Activated CD4-positive, CD25-positive, alpha-beta regulatory T cell (primary cell): ENCODE measurements at places on chromosomes 7 and 10.

- no peak for DNase-seq
Measured at GRCh38 chr7:50562136-50562535, 3.1 kb downstream of the DDC start.

DNA sequence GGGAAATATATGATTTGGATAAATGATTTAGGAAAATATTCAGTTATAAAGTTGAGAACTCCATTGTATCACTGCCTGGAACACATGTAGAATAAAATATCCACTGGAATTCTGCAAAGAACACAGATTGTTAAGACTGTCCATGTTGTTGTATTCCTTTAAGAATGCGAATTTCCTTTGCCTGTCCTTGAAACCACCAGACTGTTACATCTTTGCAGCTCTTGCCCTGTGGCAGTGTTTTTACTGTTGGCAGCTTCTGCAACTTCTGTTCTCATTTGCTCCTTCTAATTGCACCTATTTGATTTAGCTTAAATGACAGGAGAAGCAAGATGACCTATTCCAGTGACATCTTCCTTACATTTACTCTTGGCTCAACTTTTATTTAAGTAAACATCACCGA is 39.7 kb downstream of the MALSU1 start:
- no peak for DNase-seq

GRCh38 chr10:124383496-124383895 is 35.2 kb downstream of the OAT start:
- no peak for DNase-seq

- no peak for DNase-seq
Measured at GRCh38 chr7:30975256-30975899, 11.6 kb downstream of the GHRHR start.

DNA sequence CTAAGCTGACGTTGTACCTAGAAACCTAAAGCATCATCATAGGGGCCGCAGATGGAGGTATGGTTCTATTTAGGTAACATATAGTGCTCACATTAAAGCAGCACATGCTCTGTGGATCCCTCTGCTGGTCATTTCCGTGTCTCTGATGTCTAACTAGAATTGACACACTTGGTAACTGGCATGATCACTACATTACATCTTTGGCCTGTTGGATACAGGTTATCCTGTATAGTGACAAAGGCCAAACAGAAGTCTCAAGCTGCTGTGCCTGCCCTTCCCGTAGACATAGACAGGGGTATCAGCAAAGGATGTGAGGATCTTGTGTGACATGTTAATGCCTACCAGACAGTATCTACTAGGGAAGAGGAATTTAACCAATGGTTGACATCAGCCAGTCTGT is 51.2 kb downstream of the KIF5B start:
- no peak for DNase-seq

DNA sequence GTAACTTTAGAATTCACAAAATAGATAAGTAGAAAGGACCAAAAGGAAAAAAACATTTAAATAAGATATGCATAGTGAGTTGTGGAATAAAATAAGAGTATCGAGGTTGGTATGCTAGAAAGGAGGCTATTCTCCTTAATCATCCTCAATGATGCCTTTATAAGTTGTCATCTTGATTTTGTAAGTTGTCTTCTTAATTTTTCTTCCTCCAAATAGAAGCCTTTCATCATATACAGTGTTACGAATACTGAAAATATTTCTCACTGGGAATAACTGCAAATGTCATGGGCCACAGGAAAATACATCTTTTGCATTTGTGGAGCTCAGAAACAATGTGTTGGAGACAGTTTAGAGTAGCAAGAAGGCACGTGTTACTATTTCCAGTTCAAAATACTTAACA is 31.5 kb upstream of the PRTFDC1 start:
- no peak for DNase-seq

DNA sequence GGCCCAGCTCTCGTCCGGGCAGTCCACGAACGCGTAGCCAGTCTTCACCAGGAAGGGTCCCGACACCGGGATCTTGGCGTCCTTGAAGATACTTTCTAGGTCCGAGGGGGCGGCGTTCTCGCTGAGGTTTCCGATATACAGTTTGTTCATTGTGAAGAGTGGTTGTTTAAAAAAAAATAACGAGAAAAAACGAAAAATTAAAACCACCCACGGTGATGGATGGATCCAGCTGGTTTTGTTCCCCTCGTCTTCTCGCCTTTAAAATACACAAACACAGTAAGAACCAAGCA is 385 bp downstream of the IGF2BP3 start:
- no peak for DNase-seq

DNA sequence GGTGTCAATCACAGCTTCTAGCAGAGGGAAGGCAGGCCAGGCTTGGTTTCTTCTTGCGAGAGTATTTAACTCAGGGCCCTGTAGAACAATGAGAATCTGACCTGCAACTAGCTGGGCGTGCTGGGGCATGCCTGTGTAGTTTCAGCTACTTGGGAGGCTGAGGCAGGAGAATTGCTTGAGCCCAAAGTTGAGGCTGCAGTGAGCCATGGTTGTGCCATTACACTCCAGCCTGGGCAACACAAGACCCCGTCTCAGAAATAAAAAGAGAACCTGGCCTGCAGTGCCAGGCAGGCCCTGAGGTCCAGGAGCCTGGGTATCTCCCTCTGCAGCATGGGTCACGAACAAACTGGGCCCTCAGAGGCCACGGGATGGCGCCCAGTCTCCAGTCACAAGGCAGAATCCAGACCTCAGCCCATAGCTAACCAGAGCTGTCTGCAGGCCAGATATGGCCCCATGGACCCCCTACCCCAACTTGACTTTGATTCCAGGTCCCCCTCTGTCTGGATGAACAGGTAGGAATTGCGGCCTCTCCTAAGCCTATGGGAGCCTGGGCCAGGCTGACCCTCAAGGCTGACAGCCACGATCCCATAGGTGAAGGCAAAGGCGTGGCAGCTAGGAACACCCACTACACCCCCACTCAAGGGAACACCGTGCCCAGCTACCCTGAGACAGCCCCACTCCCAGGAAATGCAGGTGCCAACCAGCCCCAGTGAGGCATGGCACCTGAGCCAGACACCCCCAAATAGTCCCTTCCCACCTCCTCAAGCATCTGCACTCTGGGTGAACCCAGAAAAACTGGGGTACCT is 102.7 kb upstream of the TNRC18 start:
- no peak for DNase-seq

DNA sequence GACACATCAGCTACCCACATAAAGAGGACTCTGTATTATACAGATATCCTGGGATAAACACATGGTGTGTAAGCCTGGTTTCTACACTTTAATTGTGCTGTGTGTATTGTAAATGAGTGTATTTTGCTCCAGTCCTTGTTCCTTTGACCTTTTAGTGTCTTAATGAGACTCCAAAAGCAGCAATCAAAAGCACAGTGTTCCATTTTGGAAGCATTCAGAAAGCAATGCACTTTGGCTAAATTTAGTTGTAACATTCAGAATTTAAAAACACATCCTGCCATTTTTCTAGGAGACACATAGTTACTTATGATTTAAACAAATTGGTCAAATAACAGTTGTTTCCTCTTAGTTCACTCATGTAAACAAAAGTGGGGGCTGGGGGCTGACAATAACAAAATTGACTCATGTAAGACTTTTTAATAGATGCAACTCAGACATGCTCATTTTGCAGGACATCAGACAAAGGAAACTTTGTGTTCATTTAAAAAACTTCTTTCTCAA is 122.2 kb downstream of the GPR37 start:
- DNase-seq = no peak

GRCh38 chr7:74709880-74710671 is 52.6 kb downstream of the GTF2I start:
- no peak for DNase-seq

GRCh38 chr7:22663721-22664120 is 63.3 kb upstream of the IL6 start:
- no peak for DNase-seq

GRCh38 chr7:85638394-85638793 is 451.5 kb upstream of the SEMA3D start:
- DNase-seq = no peak

- DNase-seq = no peak
Measured at GRCh38 chr7:120985130-120985758, 3.3 kb upstream of the CPED1 start.

DNA sequence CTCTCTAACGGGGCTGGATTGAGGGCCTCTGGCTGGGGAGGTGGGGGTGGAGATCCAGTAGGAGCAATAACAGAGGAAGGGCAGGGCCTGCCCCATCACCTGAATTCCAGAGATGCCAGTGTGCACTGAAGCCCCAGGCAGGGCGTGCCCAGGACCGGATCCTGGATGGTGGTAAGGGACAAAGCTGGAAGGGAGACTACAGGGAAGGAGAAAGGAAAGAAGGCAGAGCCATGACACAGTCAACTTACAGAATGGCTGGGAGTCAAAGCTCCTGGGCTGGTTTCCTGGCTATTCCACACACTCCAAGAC is 666 bp downstream of the TMEM139 start:
- no peak for DNase-seq

DNA sequence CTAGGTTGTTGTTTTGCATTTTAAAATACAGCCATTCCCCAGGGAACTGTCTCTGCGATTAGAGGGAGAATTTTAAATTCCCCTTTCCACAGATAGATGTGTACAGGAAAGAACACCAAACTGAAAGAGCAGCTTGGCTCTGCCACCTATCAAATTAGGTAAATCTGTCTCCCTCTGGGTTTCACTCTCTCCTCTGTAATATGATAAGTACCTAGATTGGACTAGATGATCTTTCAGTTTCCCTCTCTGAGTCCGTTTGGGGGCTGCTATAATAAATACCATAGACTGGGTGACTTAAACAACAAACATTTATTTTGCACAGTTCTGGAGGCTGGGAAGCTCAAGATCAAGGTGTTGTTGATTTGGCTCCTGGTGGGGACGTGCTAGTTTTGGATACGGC is 186.0 kb downstream of the KIF20B start:
- no peak for DNase-seq

- no peak for DNase-seq
Measured at GRCh38 chr7:158098125-158099030, 489.2 kb downstream of the PTPRN2 start.

GRCh38 chr10:12380999-12381398 is 31.7 kb downstream of the CAMK1D start:
- no peak for DNase-seq

DNA sequence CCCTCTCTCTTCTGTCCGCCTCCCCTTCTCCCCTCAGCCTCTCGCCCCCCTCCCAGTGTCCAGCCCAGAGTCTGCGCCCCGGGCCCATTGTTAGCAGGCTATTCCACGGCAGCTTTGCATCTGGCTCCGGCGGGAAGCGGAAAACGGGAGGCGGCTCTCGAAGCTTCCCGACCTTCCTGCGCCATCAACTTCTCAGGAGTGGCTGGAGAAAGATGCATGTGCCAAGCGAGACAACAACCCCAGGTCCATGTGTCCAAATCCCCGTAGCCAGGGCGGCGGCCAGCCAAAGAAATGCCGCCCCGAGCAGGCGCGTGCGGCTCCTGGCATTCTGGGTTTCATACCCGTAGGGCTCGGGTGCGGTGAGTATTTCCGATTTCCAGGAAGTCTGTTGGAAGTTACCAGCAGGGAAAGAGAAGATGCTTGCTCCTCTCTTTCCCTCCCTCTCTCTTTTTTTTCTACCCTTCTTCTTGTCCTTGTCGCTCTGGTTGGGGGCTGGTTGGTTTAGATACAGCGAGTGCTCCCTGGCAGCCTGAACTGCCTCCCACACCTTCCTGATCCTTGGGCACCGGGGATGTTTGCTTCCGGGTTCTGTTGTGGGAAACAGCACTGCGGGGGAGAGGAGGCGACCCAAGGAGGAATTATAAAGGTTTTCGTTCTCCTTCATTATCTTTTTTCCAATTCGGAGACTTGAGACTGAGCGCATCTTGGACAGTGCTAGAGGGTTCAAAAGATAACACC is 1.2 kb upstream of the HOXA2 start:
- no peak for DNase-seq

DNA sequence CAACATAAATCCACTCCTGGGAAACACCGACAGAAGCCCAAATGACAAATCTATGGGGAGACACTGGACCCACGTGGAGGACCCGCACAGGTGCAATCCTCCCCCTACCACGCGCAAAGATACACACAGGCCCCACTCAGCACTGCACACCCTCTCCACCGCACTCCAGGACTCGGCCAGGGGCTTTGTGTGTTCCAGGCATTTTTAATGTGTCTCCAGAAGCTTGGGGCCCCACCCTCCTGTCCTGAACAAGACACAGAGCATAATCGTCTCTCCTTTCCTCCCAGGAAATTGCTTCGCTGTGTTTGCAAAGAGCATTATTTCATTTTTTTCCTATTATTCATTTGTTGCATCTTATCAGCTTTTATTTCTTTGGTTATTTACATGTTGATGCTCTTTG is 82.8 kb downstream of the GLI3 start:
- DNase-seq = no peak

DNA sequence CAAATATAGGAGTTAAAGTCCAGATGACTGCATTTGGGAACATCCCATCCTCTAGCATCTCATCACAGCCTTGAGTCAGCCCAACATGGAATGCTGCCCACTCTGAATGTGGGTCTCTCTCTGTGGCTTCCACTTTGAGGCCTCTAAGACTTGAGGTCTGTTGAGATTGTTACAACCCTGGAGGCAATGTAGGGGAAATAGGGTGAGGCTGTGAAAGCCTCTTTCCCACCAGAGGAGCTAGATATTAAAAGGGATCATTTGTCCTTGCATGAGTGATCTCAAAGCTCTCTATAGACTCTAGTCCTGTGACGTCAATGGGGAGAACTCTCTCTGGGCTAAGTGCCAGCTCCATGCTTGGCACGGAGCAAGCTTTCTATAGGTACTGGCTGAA is 6.4 kb upstream of the GOLGA7B start:
- DNase-seq = no peak

DNA sequence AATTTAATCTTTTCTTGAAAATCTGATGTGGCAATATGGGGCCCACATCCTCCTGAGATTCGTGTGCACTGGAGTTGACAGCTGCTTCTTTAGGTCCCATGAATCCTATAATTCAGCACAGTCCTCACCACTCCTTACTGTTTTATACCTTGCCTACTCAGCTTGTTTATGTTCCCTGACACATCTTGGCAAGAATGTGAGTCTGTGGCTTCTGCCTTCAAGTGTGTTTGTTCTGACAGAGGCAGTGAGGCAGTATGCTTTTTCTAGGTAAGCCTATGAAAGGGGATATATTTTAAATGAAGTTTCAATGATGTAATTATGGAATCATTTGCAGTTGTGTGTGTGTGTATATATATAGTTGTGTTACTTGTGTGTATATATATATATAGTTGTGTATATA is 106.4 kb downstream of the AMPH start:
- no peak for DNase-seq

DNA sequence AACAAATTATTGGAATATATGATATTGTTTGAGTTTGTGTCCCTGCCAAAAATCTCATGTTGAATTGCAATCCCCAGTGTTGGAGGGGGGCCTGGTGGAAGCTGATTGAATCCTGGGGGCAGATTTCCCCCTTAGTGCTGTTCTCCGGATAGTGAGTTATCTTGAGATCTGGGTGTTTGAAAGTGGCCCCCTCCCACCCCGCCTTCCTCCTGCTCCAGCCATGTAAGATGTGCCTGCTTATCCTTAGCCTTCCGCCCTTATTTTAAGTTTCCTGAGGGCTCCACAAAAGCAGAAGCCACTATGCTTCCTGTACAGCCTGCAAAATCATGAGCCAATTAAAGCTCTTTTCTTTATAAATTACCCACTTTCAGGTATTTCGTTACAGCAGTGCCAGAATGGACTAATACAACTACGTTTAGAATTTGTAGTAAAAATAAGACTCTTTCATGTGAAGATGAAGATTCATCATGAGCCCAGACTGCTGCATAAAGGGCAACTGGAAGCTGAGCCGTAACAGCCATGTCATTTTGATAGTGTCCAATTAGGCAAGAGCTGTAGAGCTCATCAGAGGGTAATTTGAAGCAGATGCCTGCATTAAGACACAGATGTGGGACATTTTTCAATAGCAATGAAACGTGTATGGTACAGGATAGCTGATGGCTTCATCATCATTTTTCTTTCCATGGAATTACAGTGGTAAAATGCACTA is 1007.2 kb downstream of the REEP3 start:
- no peak for DNase-seq
